Stimulated activated CD4-positive, alpha-beta T cell treated with anti-CD3 and anti-CD28 coated beads, Interleukin-15, amount 100 ng/mL, for 24 hours (primary cell): ENCODE measurements at places on chromosomes 13 and 19.

DNA sequence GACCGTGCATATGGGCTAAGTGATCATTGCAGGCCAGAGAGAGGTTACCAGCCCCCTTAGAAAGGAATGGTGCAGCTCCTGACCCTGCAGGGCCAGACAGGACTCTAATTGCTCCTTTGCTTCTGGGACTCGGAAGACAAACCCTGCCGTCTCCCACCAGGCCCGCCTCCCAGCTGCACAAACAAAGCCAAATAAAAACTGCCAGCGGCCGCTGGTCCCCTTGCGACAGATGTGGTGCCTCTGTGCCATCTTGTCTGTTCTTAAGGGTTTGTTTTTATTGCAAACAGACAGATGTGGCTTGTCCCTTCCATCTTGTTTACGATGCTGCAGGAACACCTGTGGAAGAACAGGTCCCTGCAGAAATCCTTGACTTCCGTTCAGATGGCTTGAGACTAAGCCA lies 434.4 kb upstream of the TSHZ3 start:
- DNase-seq = no peak

DNA sequence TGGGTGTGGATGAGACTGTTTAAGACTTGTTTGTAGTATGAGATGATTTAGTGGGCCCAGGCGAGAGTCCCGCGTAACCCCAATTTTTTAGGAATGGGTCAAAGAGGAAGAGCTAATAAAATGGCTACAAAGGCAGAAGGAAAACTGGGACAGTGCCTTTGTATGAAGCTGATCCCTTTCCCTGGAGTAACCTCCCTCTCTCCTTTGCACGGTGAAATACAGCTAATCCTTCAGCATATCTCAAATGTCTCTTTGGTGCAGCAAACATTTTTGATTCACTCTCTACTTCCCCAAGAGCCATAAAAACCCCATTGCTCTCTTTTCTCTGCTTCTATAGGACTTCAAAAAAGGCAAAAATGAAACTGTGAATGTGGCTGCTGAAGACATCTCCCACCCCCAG lies 473.8 kb downstream of the KLF5 start:
- no peak for DNase-seq

GRCh38 chr13:103188713-103189326 lies 122.6 kb upstream of the SLC10A2 start:
- no peak for DNase-seq

- DNase-seq = no peak
These were observed 21.1 kb upstream of the NPAS1 start for GRCh38 chr19:46998445-46999125.
